RWPE2 (cell line): ENCODE measurements at places on chromosomes 7 and 10.

- DNase-seq: no peak
Observed at GRCh38 chr10:78931321-78932053, 137.3 kb upstream of the ZMIZ1 start.

- no peak for DNase-seq
Observed at GRCh38 chr10:72455889-72456595, 101.3 kb upstream of the DNAJB12 start.

DNA sequence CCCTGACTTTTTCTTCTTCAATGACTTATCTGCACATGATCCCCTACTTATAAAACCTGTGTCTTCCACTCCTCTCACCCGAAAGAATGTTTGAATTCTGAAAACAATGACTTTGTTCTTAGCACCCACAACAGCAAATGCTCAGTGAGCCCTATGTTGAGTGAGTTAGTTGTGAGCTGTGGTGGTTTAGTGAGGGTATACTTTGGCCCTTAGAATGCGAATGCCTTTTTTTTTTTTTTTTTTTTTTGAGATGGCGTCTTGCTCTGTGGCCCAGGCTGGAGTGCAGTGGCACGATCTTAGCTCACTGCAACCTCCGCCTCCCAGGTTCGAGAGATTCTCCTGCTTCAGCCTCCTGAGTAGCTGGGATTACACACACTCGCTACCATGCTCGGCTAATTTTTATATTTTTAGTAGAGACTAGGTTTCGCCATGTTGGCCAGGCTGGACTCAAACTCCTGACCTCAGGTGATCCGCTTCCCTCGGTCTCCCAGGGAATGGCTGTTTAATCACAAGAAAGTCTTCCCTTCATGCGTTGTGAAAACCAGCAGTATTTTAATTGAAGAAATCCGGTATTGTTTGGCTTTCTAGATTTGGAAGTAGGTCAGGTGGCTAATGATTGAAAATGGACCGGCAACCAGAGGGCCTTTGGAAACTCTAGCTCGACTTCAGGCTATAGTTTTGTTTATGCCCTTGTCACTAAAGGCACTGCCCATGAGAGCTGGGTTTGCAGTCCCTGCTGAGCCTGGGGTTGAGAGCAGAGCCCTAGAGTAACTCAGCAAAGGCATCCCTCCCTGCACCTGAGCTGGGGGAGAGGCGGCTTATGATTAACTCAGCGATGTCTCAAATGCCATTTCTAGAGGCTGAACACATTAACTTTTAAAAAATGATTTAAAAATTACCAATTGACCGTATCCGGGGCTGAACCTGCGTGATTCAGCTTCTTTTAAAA, 41.3 kb downstream of the CUX1 start:
- no peak for DNase-seq

GRCh38 chr7:14000247-14000646, 10.8 kb upstream of the ETV1 start:
- DNase-seq: no peak

DNA sequence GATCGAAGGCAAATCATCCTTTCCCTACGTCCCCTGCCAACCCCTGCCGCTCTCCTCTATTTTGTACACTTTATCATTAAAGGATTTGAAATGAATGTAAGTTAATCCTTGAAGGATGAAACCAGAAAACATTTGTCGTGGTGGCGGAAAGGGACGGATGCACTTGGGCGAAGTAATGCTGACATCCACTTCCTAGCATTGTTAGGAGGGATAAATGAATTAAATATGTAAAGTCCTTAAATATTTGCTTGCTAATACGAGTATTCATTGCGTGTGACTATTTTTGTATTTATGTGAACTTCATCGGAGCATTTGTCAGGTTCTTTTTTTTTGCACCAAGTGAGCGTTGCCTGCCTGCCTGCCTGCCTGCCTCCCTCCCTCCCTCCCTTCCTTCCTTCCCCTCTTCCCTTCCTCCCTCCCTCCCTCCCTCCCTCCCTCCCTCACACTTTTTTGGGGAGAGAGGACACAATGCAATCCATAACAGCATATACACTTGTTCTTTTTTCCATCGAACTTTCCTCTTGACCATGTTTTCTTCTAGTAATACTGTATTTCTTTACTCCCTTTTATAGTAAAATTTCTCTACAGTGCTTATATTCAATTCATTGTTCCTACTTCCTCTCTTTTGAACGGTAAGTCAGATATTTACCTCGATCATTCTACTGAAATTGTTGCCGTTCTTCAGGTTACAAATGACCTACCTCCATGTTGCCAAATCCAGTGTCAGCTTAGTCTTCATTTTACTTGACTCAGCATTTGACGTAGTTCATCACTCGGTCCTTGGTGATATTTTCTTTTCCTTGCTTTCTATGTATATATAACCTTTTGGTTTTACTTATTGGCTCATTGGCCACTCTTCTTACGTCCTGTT, 831 bp downstream of the CCDC7 start:
- DNase-seq: no peak

- peak; percentile 61 for DNase-seq
Observed at GRCh38 chr10:99329304-99329553, at the start of gene CNNM1. CNNM1 (plus strand) TSS chr10:99329356; CDS start chr10:99329388, 32 bp downstream.

DNA sequence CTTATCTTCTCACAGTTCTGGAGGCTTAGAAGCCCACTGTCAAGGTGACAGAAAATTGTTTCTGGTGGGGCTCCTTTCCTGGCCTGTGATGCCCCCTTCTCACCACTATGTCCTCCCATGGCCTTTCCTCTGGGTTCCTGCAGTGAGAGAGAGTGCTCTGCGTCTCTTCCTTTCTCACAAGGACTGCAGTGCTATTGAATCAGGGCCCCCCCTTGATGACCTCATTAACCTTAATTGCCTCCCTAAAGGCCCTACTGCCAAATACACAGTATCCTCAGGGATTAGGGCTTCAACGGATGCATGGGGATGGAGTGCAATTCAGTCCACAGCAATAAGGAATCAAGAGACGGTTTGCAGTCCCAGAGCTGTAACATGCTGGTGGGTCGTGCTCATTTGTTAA, 82.0 kb upstream of the GRB10 start:
- DNase-seq: no peak

GRCh38 chr7:10888861-10889260, 84.8 kb upstream of the PHF14 start:
- DNase-seq: no peak

DNA sequence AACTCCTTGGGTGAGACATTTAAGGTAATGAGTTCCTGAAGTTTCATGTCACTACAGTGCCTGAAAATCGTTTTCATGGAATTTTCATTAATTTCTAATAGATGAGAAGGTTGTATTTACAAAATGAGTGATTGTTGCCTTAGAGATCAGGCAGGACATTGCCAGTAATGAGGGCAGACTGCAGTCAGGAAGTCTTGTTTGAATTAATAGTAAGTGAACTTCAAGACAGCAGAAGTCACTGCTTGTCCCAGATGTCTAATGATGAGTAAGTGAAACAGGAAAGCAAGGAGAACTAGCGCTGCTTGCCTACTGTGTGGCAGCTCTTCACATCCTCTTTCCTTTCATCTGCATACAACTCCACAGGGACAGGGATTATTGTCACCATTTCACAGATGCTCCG, 237.4 kb downstream of the BAMBI start:
- DNase-seq: no peak

- DNase-seq: no peak
Observed at GRCh38 chr7:19290968-19291367, 145.7 kb upstream of the FERD3L start.

DNA sequence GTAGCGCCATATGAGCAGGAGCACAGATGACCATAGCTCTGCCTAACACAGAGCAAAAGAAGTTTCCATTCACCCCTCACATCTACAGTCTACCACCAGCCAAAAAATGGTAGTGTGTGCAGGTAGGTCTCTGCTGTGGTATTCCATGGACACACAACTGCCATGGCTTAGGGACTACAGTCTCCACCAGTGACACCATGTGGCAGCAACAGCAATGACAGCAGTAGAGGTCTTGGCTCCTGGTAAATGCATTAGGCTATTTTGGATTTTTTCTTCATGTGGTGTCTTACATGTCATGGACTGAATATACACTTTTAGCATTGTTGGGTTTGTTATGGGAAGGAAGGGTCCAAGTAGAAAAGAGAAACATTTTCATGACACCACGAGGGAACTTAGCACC, 70.1 kb upstream of the CABCOCO1 start:
- DNase-seq: no peak

- no peak for DNase-seq
Observed at GRCh38 chr7:70540641-70541040, 591.3 kb upstream of the GALNT17 start.

DNA sequence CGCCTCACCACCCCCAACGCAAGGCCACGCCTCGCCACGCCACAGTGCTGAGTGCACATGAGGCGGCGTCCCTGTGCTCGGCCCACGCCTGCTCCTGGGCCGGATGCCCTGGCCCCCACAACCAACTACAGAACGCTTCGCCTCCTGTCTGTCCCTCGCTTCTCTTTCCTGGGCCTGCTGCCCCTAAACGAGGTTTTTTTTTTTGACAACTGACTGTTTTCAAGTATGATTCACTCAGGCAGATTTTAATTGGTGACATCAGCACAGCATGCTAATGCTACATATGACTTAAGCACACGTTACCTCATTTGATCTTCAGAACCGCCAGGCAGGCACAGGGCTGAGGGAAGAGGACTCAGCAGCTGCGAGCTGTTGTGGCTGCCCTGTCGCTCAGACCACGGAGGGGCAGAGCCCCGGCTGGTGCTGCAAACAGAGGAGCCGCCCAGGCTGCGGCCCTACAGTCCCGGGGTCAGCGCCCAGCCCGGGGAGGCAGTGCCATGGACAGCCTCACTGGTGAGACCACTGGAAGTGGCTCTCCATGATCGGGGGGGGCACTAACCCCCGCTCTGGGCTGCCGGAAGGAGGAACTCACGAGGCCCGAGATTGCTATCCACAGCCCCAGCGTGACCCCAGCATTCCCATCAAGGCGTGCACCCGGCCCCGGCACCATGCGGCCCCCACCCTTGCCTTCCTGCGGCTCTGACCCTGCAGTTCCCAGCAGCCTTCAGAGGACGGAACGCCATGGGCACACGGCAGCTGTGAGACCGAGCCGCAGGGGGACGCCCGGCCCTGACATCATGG, 212.8 kb downstream of the MAD1L1 start:
- DNase-seq: peak; percentile 47

GRCh38 chr7:4655311-4655710, 26.8 kb upstream of the FOXK1 start:
- no peak for DNase-seq

DNA sequence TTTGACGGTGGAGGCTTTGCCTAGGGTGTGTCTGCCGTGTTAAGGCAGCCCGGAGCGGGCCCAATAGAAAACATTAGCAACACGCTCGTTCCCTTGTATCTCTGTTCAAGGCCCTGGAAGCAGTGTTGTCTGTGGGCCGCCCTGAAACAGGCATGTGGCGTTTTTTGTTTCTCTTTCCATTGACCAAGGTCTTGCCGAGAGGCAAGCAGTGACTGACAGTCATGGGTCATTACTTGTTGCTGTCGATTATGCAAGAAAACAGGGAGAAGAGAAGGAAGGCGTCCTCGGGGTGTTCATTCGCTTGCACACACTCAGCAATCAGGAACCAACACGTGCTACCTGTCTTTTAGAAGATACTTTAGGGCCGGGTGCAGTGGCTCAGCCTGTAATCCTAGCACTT, 92.5 kb downstream of the EZH2 start:
- DNase-seq: no peak

DNA sequence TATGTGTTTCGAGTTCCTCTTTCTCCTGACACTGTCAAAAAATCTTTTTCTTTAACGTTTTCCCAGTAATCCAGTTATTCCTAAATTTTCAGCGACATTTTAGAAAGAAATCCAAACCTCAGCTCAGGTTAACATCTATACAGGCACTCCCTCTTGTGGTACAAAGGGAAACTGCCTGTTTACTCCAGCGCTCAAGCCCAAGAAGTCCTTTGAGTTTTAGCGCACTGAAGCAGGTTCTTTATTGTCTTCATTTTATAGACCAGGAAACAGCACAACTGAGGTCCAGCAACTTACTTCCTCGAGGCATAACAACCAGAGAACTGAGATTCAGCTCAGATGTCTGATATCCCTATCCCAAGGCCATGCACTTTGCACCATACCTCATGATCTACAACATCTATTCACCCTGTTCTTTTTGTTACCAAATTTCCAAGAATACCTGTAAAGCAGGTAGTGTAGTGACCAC, 287.2 kb upstream of the MKLN1 start:
- DNase-seq: no peak

- no peak for DNase-seq
Observed at GRCh38 chr7:114196517-114196916, 218.1 kb upstream of the FOXP2 start.

DNA sequence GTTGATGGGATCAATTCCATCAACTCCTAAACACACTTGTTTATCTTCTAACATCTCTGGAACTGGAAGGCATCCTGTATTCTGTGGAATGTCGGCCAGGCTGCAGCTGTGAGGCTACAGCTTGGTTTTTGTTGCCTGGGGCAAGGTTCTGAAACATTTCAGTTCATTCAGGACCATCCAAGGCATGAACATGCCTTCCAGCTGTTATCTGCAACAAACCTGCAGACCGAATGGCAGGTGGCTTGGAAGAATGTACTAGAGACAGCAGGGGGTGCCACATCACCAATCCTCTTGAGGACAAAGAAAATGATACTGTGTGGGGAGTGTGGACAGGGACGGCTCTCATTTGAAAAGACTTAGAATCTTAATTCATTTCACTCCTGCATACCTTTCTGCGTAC, 12.4 kb downstream of the PAPOLB start:
- no peak for DNase-seq

DNA sequence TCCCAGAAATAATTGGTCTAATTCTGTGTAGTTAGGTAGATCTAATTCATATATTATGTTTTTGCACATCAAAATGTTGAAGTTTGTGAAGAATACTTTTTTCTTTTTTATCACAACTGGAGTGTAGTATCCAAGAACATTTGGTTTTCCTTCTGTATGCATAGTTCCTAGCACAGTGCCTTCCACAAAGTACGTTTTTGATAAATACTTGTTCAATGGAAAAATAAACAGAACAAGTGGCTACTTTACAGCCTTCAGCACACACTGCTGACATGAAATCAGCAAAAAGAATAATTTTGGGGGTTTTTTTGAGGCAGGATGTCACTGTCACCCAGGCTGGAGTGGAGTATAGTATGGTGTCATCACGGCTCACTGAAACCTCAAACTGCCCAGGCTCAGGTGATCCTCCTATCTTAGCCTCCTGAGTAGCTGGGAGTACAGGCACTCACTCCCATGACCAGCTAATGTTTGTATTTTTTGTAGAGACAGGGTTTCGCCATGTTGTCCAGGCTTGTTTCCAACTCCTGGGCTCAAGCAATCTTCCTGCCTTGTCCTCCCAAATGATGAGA, 27.9 kb downstream of the TARP start:
- DNase-seq: no peak

- DNase-seq: no peak
Observed at GRCh38 chr10:80938903-80939302, 401.2 kb downstream of the SH2D4B start.

- no peak for DNase-seq
Observed at GRCh38 chr10:61612009-61612408, 50.7 kb upstream of the CABCOCO1 start.
